ENCODE measurements at places on chromosomes 2 and 18. TPM values are rescaled to one million over a fixed set of nuclear protein-coding genes. Genes with fewer than 3 reads are reported as not detected.

DNA sequence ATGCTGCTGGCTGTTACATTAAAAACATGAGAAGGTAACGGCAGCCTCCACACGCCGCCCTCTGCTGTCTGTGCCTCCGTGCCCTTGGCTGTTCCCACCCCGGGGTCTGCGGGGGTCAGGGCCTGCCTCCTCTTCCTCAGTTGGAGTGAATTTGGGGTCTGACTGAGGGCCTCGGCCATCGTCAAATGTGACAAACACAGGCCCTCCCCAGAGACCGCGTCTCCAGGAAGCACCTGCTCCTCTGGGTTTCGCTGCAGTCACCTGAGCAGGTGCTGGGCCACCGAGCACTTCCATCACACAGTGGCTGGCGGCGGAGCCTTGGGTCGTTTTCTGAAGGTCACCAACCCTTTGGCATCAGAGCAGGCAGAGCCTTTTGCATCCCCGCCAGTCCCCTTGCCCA, 70.9 kb downstream of the NFATC1 start:
- no peak for DNase-seq
- peaks cover 28% of the 10 kb centered on the region for H3K36me3 ChIP-seq
- H3K4me1 ChIP-seq: no peaks in the 10 kb centered on the region
- no peak overlapping the region for H3K4me3 ChIP-seq

DNA sequence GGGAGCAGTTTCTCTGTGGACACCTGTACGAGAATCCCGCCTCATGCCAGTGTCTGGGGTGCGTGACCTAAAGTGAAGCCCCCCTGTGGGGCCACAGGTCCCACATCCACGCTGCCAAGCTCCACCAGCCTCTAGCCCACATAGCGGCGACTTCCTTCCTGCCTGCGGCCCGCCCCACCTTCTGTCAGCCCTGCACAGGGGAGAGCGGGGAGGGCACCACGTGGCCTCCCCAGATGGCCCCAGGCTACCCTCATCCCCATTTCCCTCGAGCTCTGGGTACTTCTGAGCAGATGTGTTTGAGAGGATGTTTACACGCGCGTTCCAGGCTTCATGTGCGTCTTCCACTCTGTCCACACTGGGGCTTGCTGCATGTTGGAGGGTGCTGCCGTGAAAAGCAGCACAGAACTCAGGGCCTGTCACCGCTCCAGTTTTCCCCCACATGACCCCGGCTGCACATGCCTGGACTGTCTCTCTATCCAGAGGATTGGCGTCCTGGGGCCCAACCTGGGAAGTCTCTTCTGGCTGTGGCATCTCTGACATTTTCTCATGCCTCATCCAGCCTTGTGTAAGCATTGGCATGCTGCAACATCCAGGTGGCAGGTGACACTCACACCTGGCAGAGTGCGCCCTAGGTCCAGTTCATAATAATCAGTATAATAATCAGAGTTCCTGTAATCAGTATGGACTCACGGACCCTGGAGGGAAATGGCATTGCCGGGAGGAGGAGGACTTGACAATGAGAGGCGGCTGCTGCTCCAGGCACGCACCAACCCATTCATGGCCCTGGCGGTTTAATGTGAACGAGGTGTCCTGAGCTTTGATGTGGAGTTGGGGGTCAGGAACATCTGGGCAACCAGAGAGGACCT, 146.3 kb upstream of the TWIST2 start:
- DNase-seq: peak; percentile 41
- H3K4me1 ChIP-seq: peaks cover 31% of the 10 kb centered on the region
- H3K4me3 ChIP-seq: no peak overlapping the region
- H3K27ac ChIP-seq: no peak overlapping the region
- H3K27me3 ChIP-seq: no peaks in the 10 kb centered on the region
- no peaks in the 10 kb centered on the region for H3K36me3 ChIP-seq

DNA sequence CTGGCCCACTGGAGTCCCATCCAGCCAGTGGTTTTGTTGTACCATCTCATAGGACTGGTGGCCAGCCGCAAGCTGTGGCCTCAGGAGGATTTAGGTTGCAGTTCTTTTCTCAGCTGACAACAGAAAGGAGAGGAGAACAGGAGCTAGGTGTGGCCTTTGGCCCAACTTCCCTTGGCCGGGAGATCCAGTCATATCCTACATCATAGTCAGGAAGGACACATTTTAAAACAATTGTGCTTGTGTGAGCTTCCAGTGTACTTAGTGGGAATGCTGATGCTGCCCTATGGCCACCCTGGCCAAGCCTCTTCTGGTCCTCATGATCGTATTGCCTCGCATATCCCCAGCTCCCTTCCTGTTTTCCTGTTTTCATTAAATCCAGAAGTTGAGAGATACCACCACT, 98.1 kb downstream of the WDSUB1 start:
- no peak overlapping the region for H3K27ac ChIP-seq
- peaks cover 10% of the 10 kb centered on the region for H3K36me3 ChIP-seq
- no peaks in the 10 kb centered on the region for H3K27me3 ChIP-seq
- H3K4me3 ChIP-seq: no peak overlapping the region
- H3K4me1 ChIP-seq: peaks cover 9% of the 10 kb centered on the region

- H3K4me1 ChIP-seq: no peaks in the 10 kb centered on the region
- H3K27me3 ChIP-seq: no peaks in the 10 kb centered on the region
- no peak for DNase-seq
Observed at GRCh38 chr2:51224790-51225189, 192.9 kb upstream of the NRXN1 start.

DNA sequence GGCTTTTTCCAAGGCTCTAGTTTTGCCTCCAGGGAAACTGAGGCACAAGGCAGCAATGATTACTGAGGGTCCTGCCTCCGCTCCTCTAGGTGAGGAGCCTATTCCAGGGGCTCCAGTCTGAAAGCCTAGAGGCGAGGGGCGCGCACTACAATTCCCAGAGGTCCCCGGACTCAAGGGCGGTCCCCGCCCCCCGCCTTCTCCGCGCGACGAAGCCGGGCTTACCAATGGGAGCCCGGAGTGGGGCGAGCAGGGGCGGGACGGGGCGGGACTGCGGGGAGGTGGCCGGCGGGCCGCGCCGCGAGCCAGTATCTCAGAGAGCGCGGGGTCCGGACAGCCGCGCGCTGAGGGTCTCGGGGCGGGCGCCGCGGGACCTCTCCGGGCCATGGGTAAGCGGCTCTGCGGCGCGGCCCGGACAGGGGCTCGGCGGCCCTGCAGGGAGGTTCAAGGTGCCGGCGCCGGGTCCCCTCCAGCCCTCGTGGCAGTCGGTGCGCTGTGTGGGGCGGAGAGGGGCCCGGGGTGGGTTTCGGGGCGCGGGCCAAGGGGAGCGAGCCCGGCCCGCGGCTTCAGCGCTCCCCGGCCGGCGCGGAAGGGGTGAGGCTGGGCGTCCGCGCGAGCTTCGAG, at the start of gene ARID5A:
Gene ARID5A, plus strand, starts transcription at position 308 of the 621 bp plus-strand sequence. Its CDS starts 75 bp downstream, at position 383.
- peak within 1 kb of the TSS; percentile 97 for H3K27ac ChIP-seq
- no peaks in the 10 kb centered on the region for H3K27me3 ChIP-seq
- peak within 1 kb of the TSS; percentile 97 for H3K4me3 ChIP-seq
- peak; percentile 97 for DNase-seq
- no peaks in the 10 kb centered on the region for H3K36me3 ChIP-seq

GRCh38 chr2:53508667-53509066, 258.9 kb upstream of the CHAC2 start:
- no peak overlapping the region for H3K4me3 ChIP-seq
- no peak overlapping the region for H3K27ac ChIP-seq
- no peak for DNase-seq
- H3K4me1 ChIP-seq: peaks cover 7% of the 10 kb centered on the region

DNA sequence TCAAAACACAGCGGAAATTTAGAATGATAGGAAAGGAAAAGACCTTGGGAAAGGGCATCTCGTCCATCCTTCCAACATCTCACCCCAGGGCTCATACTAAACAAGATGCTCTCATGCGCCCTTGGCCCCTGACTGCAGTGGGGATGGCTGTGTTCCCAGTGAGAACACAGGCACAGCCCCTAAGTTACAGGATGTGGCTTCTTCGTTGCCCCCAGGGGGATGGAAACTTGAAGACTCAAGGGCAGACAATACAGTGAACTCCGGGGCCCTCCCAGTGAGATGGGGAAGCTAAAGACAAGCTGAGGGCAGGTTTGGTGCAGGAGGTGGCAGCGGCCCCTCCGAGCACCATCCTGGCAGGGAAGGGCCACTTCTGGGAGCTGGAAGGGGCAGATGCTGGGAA, 139.7 kb downstream of the INO80D start:
- no peaks in the 10 kb centered on the region for H3K36me3 ChIP-seq
- H3K27me3 ChIP-seq: no peaks in the 10 kb centered on the region

GRCh38 chr2:20357638-20358389, 7.2 kb upstream of the PUM2 start:
- H3K36me3 ChIP-seq: no peaks in the 10 kb centered on the region
- H3K27ac ChIP-seq: no peak overlapping the region
- no peak for DNase-seq
- H3K27me3 ChIP-seq: no peaks in the 10 kb centered on the region
- H3K4me3 ChIP-seq: no peak overlapping the region

DNA sequence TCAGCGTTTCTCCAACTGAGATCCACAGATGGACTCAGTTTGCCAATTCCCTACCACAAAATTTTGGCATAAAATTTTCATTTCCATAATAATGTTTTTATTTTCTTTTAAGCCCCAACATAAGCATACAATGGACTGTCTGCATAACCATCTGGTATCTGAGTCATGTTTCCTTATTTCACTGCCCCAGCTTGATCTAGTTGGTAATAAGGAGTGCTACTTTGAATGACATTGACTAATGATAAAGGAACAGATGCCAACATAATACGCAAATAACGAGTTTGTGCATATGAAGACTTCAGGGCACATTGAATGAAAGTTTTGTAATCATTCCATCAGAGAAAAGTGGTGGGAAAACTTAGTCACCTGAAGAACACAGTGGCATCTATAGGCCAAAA, 8.8 kb upstream of the MBD2 start:
- DNase-seq: no peak
- H3K27me3 ChIP-seq: no peaks in the 10 kb centered on the region
- H3K27ac ChIP-seq: no peak overlapping the region
- no peak overlapping the region for H3K4me3 ChIP-seq
- no peaks in the 10 kb centered on the region for H3K4me1 ChIP-seq
- no peaks in the 10 kb centered on the region for H3K36me3 ChIP-seq

GRCh38 chr18:6561420-6561861, 146.7 kb upstream of the L3MBTL4 start:
- H3K36me3 ChIP-seq: no peaks in the 10 kb centered on the region
- DNase-seq: peak; percentile 75
- no peak overlapping the region for H3K27ac ChIP-seq
- H3K4me1 ChIP-seq: no peaks in the 10 kb centered on the region

C2orf15 gene
- not detected for total RNA-seq

DNA sequence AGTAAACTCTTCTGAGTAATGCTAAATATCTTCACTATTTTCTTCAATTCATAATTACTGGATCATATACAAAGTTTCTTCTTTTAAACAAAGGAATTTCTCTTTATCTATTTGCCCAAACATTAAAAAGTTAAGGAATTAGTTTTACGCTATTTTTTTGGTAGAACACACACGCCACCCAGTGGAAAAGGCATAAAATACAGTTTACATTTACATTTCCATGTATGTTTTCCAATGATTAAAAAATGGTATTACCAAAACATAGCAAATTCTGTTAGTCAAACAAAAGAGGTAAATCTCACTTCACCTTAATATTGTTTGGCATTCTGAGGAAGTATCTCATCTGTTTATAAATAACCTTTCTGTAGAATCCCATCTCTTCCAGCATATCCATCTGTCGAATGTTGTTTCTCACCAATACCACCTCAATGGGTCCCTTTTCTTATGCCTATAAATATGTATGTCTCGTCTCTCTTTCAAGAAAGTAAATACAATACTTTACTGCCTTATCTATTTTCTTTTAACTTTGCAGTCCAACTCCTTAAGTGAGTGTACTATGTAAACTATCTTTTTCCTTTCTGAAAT, 7.2 kb downstream of the BOLL start:
- H3K4me3 ChIP-seq: no peak overlapping the region
- no peak for DNase-seq
- H3K27me3 ChIP-seq: no peaks in the 10 kb centered on the region
- no peaks in the 10 kb centered on the region for H3K36me3 ChIP-seq
- no peak overlapping the region for H3K27ac ChIP-seq

DNA sequence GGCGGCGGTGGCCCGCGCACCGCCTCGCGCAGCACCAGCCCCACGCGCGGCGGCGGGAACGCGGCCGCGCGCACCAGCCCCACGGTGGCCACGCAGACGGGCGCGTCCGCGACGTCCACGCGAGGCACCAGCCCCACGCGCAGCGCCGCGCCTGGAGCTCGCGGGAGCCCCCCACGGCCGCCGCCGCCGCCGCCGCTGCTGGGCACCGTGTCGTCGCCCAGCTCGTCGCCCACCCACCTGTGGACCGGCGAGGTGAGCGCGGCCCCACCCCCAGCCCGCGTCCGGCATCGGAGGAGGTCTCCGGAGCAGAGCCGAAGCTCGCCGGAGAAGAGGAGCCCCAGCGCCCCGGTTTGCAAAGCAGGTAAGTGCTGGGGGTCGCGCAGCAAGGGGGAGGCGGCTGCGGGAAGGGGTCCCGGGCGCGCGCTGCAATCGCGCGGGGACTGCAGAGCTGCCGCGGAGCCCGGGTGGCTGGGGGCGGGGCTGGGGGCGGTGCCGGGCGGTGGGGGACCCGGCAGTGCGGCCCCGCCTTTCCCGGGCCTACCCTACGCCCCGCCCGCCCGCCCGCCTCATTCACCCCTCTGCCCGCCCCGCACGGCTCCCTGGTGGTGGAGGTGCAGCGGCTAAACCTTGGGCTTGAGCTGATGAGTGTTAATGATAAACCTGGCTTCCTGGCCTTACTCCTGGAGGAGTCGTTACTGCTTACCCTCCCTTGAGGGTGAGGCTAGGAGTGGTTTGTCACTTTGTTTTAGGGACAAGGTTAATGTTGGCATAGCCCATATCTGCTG, 851 bp downstream of the FAM117B start:
- peak overlapping the region; percentile 96 for H3K4me3 ChIP-seq
- H3K36me3 ChIP-seq: no peaks in the 10 kb centered on the region
- peak overlapping the region; percentile 90 for H3K27ac ChIP-seq
- no peaks in the 10 kb centered on the region for H3K27me3 ChIP-seq
- peak; percentile 80 for DNase-seq

GRCh38 chr2:8355102-8355859, 326.6 kb upstream of the ID2 start:
- DNase-seq: no peak
- H3K27ac ChIP-seq: no peak overlapping the region
- H3K36me3 ChIP-seq: no peaks in the 10 kb centered on the region

TCF23 gene
- total RNA-seq: not detected

MYOM1 gene
- 17.3 TPM for total RNA-seq

DNA sequence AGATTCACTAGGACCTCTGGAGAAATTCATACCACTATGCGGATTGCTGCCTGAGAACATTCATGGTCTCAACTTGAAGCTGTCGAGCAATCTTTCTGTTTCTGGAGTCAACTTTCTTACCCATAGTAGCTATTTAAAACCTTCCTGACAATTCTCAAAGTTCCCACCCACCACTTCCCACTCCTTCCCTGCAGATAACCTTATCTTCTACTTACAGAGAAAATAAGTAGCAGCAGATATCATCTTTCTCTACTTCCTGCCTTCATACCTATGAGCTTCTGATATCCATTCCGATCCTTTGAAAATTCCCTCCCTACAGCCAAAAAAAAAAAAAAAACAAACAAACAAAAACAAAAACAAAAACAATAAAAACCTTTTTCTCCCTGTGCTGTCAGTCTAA, 81.2 kb upstream of the CYRIA start:
- no peak for DNase-seq
- H3K27ac ChIP-seq: no peak overlapping the region
- H3K27me3 ChIP-seq: no peaks in the 10 kb centered on the region
- no peaks in the 10 kb centered on the region for H3K36me3 ChIP-seq
- H3K4me1 ChIP-seq: no peaks in the 10 kb centered on the region
- H3K4me3 ChIP-seq: no peak overlapping the region

GULP1 gene
- total RNA-seq: 55.9 TPM

GRCh38 chr2:231988179-231988866, 26.8 kb downstream of the DIS3L2 start:
- DNase-seq: no peak
- no peak overlapping the region for H3K27ac ChIP-seq
- H3K27me3 ChIP-seq: no peaks in the 10 kb centered on the region
